ENCODE measurements at places on chromosomes 12 and 14. TPM values are rescaled to one million over a fixed set of nuclear protein-coding genes. Genes with fewer than 3 reads are reported as not detected.

TAS2R42 gene
- not detected for polyA plus RNA-seq

NEMP1 gene
- polyA plus RNA-seq: 15.1 TPM

CCDC198 gene
- polyA plus RNA-seq: not detected

SCNN1A gene
- not detected for polyA plus RNA-seq

FIGNL2 gene
- 1.3 TPM for polyA plus RNA-seq

DGLUCY gene
- 22.3 TPM for polyA plus RNA-seq

LARP4 gene
- 22.2 TPM for polyA plus RNA-seq

PSMD9 gene
- 56.1 TPM for polyA plus RNA-seq

IFI27L2 gene
- 17.4 TPM for polyA plus RNA-seq

MYF6 gene
- 72.5 TPM for polyA plus RNA-seq

PDE3A gene
- polyA plus RNA-seq: 7.6 TPM

GLT8D2 gene
- polyA plus RNA-seq: 65.1 TPM

SOAT2 gene
- polyA plus RNA-seq: 0.24 TPM

RHOJ gene
- 46.6 TPM for polyA plus RNA-seq

CCDC175 gene
- polyA plus RNA-seq: not detected

KRT74 gene
- 0.12 TPM for polyA plus RNA-seq

TDRD9 gene
- polyA plus RNA-seq: 0.10 TPM

HAL gene
- 0.29 TPM for polyA plus RNA-seq

DIO2 gene
- polyA plus RNA-seq: 0.52 TPM

BIN2 gene
- polyA plus RNA-seq: 3.3 TPM

LRP1-AS gene
- polyA plus RNA-seq: 0.47 TPM

C12orf56 gene
- polyA plus RNA-seq: 0.76 TPM

NFKBIA gene
- 40.5 TPM for polyA plus RNA-seq

TEX52 gene
- polyA plus RNA-seq: 0.29 TPM

INSM2 gene
- not detected for polyA plus RNA-seq

ACRBP gene
- 2.8 TPM for polyA plus RNA-seq

TMEM52B gene
- not detected for polyA plus RNA-seq

AMHR2 gene
- polyA plus RNA-seq: not detected

SERPINA4 gene
- polyA plus RNA-seq: 0.31 TPM

RBM23 gene
- 64.7 TPM for polyA plus RNA-seq

FAIM2 gene
- 10.3 TPM for polyA plus RNA-seq

FLRT2 gene
- polyA plus RNA-seq: 99.6 TPM

HOXC6 gene
- 9.7 TPM for polyA plus RNA-seq

FAM216A gene
- 15.1 TPM for polyA plus RNA-seq

RASAL1 gene
- 0.03 TPM for polyA plus RNA-seq

SNAPC1 gene
- polyA plus RNA-seq: 5.7 TPM

RASSF8 gene
- polyA plus RNA-seq: 28.2 TPM

GALNT16 gene
- 25.8 TPM for polyA plus RNA-seq

PMEL gene
- 1.7 TPM for polyA plus RNA-seq

DTX3 gene
- polyA plus RNA-seq: 26.7 TPM

GPR162 gene
- polyA plus RNA-seq: 18.0 TPM

BICDL1 gene
- polyA plus RNA-seq: 4.8 TPM

BEGAIN gene
- 3.9 TPM for polyA plus RNA-seq

KLRG1 gene
- polyA plus RNA-seq: 3.3 TPM

SLC5A8 gene
- not detected for polyA plus RNA-seq

PLXNC1 gene
- 29.0 TPM for polyA plus RNA-seq

MOK gene
- 9.7 TPM for polyA plus RNA-seq

LGR5 gene
- 7.5 TPM for polyA plus RNA-seq

LRRC23 gene
- 10.7 TPM for polyA plus RNA-seq

EML5 gene
- 1.7 TPM for polyA plus RNA-seq

KCNA5 gene
- 2.3 TPM for polyA plus RNA-seq

CPNE6 gene
- polyA plus RNA-seq: not detected

POTEG gene
- polyA plus RNA-seq: not detected
